Right ventricle myocardium superior (tissue), 1 donor: ENCODE measurements at places on chromosomes 5 and 9. TPM values are rescaled to one million over a fixed set of nuclear protein-coding genes. Genes with fewer than 3 reads are reported as not detected.

- DNase-seq = no peak
Measured at GRCh38 chr9:129637102-129637501, 4.8 kb downstream of the ASB6 start.

DNA sequence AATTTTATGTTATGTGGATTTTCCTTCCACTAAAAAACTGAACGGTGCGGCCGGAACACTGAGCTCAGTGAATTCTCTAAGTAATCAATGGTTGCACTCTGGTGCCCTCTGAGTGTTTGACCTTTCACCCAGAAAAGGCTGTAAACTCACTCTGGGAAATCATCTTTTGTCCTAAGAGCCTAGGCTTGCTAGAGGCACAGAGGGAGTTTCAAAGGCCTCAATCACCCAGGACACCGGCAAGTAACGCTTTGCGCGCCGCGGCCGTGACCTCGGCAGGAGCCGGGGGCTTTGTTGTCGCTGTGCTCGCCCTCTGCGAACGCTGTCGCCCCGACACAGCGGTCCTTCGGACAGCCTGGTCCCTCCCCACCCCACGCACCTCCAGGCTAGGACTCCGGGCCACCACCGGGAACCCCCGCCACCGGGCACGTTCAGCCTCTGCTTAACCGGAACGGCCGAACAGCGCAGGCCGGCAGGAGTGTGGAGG is 703 bp downstream of the ISCA1 start:
- DNase-seq = no peak

ANKRD34B gene
- not detected for total RNA-seq

DNA sequence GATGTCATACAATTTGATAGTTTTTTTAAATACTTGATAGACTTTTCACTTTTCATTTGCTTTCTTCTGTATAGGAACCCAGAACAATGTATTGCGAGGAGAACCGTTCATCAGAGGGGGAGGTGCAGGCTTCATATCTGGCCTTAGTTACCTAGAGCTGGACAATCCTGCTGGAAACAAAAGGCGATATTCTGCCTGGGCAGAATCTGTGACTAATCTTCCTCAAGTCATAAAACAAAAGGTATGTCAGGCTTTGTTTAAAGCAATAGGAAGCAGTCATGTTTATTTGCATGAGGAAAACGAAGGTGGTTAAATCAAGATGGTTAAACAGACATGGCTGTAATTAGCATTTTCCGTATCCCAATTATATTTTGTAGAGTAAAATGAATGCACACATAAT is 46.0 kb downstream of the C7 start:
- DNase-seq = no peak

IL9 gene
- total RNA-seq = not detected
